ENCODE measurements at places on chromosomes 1 and 21.

DNA sequence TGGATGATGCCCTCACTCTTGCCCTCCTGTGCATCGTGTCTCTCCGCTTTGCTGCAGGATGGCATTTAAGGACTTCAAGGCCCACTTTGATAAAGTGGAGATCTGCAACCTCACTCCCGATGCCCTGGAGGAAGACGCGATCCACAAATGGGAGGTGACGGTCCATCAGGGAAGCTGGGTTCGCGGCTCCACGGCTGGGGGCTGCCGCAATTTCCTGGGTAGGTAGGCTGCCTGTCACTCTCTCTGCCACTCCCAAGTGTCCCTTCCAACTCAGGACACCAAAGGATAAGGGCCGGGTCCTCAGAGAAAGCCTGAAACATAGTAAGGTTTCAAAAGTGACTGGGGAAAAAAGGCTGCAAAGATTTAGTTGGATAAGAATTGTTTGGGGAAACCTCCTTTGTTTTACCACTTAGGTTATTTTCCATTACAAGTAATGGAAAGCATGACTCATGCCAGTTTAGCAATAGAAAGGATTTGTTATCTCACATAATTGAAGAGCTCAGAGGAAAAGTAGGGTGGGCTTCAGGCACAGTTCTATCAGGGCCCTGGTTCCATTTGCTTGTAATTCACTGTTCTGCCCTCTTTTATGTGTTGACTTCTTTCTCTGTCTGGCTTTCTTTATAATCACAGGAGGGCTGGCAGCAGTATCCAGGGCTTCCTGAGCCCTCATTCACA, 31.9 kb downstream of the CAPN9 start:
- DNase-seq: no peak

GRCh38 chr1:30857964-30858363, 50.6 kb downstream of the SDC3 start:
- no peak for DNase-seq

DNA sequence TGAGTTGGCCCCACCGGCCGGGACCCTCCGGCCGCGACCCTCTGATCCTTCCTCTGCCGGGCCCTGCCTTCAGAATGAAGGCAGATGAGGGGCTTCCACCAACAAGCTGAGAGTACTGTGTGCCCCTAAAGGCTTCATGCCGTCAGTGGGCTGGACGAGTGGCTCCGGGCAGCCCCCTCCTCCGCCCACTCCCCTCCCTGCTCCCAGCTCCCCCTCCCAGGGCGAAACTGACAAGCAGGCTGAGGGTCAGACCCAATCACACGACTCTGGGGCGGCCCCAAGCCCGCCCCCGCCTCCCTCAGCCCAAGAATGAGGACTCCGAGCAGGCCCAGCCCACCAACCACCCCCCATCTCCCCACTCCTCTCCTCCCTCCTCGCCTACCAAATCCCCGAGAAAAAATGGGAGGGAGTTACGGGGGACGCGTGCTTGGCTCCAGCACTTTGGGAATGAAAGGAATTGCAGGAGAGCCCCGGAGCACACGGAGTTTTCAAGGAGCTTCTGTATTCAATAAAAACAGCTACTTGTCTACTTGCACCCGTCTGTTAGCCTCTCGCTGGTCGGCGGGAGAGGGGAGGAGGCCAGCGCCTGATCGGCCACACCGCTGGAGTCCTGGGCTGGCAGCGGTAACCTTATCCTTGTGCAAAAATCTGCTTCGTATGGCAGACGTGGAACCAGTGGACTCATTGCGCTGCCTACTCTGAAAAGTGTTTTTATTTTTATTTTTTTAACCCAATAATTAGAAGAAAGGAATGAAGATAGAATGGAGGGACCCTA, at the start of gene COL11A1:
Gene COL11A1, minus strand, starts transcription at position 147 of the 775 bp plus-strand sequence. CDS start 344 bp downstream, outside the sequence.
- no peak for DNase-seq

DNA sequence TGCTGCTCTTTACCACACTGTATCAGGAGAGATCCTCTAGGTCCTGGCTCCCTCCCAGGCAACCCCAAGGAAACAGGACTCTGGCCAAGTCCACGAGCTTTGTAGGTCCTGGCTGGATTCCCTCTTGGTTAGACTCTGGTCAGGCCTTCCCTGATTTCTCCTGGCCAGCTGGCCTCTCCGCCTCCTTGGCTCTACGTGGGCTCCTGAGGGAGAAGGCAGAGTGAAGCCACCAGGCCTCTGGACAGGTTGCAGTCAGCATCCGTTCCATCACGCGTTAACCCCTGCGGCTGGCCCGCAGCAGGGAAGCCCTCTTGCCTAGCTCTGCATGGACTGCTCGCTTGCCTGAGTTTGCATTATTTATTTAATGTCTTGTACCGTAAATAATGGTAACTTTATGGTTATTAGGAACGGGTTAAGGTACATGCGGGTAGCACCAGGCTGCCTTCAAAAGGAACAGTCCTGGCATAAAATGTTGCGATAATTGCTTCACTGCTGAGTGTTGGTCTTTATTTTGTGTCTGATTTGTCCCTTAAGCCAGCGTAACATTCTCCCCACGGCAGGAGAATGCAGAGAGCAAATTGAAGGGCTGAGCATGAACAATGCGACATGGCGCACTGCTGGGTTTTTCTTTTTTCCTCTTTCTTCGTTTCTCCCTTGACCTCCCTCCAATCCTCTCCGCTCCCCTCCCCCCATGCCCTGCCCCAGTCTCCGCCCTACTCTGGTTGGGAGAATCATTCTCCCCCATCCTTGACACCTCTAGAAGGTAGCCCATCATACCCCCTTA, 100.3 kb downstream of the RNF220 start:
- no peak for DNase-seq

DNA sequence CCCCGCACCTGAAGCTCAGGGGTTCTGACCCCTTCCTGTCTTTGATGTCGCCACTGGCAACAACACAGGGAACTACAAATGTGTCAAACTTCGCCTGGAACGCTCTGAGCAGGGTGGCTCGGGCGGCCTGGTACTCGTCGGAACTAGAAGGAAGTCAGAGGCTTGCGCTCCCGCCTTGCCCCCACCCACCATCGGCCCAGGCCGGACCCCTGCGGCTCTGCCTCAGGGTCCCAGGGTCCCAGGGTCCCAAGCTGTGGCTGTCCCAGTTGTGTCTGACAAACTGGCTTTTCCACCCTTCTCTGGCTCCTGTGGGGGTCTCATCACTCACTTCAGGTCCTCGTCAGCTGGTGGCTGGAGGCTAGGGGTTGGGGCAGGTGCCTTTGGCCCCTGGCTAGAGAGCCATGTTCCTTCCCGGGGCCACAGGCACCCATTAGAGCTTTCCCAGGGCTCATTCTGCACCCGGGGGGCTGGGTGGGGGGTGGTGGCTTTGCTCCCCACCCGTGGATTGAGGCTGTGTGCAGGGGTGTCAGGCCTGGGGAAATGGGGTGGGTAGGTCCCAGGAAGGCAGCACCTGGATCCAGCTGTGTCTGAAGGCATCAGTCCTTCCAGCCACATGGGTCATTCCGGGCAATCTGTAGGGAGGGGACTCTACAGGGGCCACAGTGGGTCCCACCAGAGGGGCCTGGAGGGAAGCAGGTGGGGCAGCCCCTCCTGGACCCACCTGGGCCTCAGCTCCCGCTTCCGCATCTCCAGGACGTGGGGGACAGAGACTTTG, 8.0 kb upstream of the TMEM52 start:
- DNase-seq: no peak

- DNase-seq: no peak
These were observed 580 bp downstream of the VWA1 start for GRCh38 chr1:1435911-1436629.

DNA sequence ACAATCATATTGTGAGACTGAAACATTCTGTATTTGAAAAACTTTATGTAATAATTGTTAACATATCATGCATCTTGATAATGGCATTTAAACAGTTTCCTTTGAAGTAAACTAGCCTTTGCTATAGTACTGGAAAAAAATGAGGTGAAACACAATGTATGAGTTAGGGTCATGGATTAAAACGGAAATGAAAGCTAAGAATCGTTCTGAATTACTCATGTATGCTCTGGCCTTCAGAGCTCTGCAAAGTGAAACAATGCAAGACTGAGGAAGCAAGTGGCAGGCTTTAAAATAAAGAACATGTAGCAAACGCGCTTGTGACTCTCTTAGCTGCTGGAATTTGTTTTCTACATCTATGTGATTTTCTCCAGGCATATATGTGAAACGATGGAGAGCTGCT, 317.1 kb downstream of the DPYD start:
- no peak for DNase-seq

- no peak for DNase-seq
These were observed 14.1 kb downstream of the AZIN2 start for GRCh38 chr1:33094971-33095604.

DNA sequence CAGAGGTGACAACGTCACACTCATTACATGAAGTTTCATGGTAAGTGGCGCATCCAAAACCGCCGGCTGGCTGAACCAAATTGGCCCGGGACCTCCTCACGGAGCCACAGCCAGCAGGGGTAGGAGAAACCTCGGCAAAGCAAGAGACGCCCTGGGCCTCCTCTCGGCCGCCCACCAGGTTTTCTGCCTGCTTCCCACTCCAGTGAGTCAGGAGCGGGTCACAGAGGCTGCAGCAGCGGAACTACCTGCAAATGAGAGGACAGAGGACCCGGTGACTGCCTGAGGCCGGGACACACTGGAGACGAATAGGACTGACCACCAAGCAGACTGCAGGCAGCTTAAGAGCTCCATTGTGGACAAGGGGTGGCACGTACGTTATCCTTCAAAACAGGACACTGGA, 55.0 kb downstream of the MEGF6 start:
- no peak for DNase-seq

DNA sequence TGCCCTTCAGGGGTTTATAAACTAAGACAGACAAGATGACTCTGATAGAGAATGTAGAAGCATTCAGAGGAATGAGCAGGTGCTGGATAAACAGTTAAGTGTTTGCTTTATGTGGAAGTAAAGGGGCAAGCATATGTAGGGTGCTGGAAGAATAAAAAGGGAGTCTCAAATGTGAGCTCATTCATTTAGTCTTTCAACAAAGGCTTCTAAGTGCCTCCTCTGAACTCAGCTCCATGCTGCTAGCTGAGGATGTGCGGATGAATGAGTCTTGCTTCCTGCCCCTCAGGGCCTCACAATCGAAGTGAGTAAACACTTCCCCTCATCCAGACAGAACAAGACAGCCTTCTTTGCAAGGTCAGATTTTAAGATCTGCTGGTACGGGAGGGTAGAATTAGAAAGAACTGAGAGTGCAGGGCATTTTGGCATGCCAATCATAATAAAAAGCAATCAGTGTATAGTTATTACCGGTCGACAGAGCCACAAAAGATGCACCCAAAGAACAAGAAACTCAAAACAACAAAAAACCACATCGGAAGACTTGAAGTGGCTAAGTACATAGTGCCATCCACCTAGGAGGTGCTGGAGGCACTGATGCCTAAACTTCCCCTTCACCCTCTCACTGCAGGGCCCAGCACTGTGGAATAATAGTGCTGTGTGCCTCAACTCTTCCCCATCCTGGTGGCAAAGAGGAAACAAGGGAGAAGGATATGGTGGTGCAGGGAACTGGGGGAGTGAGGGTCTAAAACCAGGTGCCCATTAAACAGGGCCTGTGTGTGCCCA, 69.8 kb downstream of the TNR start:
- DNase-seq: no peak
